ENCODE measurements at places on chromosomes 3 and 15.

DNA sequence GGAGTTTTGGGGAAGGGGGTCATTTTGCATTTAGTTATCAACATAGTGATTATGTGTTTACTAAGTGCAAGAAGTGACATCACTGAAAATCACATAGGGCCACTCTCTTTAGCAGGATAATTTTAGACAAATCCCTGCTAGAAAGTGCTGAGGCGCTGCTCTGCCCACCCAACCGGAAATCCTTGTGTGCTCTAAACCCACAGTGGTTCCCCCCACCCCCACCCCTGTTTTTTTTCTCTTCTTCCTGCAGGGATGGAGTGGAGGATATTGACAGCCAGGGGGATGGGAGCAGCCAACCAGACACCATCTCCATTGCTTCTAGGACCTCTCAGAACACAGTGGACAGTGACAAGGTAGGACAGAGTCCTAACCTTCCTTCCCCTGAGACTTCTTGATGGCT lies 234.2 kb upstream of the UMPS start:
- DNase-seq = no peak

- DNase-seq = no peak
Observed at GRCh38 chr15:67051088-67052045, 14.0 kb upstream of the SMAD3 start.

GRCh38 chr15:25054329-25054728 lies 99.5 kb downstream of the SNRPN start:
- DNase-seq = no peak

DNA sequence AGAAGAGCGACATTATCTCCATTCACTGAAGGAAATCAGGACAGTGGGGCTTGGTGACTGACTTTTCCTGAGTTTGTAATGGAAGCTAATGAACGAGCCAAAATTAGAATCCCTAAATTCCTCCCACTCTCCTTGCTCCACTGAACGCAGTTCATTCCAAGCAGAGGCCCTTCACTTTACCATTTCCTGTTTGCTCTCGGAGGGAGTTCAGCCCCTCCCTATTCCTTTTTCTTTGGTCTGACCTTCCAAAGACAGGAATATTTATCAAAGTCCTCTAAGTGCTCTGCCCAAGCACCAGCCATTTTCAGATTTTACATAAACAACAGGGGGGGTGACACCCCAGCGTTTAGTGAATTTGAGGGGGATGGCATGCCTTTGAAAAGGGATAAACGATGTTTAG lies 24.0 kb upstream of the PTPRG start:
- no peak for DNase-seq

DNA sequence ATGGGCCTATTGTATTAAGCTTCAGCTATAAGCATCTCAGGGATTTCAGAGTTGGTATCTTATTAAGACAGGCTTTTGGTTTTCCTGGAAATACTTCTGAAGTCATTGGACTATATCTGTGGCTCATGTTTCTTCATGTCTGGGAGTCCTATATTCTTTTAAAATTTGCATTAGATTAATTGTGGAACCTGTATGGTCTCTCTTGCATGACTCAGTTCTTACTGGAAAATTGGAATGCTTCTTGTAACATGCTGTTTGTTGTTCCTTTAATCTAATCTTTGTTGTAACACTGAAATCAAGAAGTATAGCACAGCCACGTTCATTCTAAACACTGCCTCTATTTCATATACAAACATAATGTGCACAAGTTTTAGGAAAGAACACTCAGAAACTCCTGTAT lies 208.1 kb downstream of the RBMS3 start:
- DNase-seq = no peak

GRCh38 chr15:64246364-64247189 lies 83.8 kb upstream of the PPIB start:
- no peak for DNase-seq

- no peak for DNase-seq
Observed at GRCh38 chr15:82646250-82647044, 716 bp downstream of the CPEB1 start.

DNA sequence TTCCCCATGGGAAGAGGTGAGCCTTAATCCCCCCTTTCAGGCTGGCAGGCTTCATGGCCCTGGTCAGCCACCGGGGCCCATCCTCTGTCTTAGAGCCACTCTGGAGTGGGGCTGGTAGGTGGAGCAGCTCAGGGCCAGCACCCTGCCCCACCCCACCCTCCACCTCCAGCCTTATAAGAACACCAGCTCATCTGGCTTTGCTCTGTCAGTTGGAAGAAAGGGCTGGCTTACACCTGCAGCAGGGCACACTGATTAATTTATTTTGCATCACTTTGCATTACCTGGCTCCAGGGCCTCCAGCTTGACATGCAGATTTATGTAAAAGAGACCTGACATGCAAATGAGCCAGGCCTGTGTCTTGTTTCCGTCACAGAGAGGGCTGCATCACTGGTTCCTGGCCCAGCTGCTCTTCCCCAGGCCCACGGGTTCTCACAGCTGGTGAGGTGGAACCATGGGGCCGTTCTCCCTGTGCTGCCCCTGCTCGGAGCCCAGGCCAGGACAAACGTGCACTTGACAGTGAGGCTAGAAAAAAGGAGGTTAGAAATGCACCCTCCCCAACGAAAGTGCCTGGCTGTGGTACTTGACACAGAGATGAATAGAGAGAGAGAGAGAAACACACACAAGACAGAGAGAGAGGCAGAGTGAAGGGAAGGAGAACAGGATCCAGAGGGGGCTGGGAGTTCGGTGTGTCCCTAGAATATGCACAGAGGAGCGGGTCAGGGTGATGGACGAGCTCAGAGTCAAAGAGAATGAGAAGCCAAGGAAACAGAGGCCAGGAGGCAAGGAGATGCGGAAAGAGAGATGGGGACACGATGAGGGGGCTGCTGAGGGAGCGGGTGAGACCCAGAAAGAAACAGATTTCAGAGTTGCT lies 44.5 kb upstream of the MAGEF1 start:
- DNase-seq = no peak

GRCh38 chr3:197435426-197435825 lies 120.3 kb downstream of the BDH1 start:
- DNase-seq = no peak

DNA sequence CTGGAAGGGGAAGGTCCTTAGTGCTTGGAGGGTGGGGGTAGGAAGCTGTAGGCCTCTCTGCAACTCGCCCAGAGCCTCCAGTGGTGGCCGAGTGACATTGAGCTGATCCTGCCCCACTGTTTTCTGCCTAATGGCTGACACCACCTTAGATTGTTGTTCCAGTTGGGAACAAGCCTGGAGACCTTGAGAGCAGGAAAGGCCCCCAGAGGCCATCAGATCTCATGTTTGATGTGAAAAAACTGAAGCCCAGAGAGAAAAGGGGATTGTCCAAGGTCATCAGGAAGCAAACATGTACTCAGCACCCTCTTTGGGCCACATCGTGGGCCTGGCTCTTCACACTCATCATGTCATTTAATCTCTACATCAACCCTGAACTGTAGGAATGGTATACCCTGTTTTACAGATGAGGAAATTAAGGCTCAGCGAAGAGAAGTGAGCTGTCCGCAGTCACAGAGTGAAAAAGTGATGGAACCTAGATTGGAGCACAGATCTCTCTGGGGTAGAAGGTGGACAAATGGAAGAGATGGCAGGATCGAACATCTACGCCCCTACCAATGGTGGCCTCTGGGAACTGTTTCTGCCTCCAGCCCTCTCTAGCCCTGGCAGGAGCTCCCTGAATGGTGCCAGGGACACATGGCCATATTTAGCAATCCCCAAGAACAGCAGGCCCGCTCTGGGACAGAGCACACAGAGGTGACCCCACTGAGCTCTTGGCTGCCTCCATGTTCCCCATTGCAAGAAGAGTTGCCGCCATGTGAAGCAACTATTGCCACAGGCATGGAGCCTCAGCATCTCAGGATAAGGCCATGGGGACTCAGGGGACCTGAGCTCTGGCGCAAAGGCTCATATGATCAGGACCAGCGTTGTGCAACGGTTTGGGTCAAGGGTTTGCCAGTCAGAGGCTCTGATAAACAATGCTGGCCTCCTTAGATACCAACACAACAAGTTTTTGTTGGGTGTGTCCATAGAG lies 31.6 kb upstream of the TSEN2 start:
- DNase-seq = no peak

GRCh38 chr3:134066158-134066541 lies 36.4 kb upstream of the SLCO2A1 start:
- DNase-seq = no peak

DNA sequence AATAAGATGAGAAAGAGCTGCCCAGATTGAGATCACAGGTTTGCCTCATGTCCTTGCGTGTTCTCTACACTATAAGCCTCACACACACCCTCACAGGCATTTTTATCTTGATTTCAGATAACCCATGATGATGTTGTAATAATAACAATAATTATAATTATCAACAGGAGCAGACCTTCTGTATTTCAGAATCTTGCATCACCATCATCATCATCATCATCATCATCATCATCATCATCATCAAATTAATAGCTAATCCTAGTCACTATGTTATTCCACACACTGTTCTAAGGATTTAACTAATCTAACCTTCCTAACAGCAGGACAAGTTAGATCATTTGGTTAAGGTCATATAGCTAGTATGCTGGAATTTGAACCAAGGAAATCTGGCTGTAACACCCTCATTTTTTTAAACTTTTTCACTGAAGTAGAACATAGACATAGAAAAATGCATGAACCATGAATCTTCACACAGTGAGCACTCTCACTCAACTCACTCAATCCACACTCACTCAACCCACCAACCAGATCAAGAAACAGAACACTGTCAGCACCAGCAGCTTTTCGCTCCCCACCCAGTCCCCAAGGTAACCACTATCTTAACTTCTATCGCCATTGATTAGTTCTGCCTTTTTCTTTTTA lies 1.8 kb upstream of the SH2D7 start:
- DNase-seq = no peak

DNA sequence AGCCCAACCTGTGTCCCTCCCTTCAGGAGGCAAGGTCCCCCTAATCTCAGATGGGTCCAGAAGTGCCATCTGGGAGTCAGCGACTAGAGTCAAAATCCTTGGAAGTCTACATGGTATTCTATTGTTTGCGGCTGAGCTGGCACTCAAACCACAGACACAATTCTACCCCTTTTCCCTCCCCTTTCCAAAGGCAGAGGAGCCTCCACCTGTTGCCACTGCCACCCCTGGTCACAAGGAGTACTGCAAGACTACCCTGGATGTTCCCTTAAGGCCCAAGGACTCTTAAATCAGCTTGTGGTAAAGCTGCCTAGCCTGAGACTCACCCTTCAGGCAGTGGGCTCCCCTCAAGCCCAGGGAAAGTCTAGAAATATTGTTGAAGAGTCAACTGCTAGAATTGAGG lies 4.3 kb upstream of the OR5H6 start:
- no peak for DNase-seq

- no peak for DNase-seq
Observed at GRCh38 chr3:169659820-169660674, 3.5 kb downstream of the MECOM start.

DNA sequence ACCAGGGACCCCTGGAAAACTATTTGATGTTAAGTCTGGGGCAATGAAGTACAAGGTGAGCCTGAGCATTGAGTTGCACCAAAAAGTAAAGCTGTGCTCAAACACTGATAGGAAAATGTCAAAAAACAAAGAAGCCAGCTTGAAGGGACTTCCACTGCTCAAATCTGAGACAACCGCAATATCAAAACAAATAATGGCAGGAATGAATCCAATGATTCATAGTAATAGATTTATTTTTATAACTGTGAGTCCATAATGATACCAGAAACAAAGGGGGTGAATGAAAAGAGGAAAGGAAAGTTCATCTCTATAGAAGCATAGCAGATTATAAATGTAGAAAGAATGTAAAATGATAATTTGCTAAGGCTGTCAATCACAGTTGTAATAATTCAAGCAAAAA lies 237.3 kb upstream of the ZBTB20 start:
- no peak for DNase-seq

DNA sequence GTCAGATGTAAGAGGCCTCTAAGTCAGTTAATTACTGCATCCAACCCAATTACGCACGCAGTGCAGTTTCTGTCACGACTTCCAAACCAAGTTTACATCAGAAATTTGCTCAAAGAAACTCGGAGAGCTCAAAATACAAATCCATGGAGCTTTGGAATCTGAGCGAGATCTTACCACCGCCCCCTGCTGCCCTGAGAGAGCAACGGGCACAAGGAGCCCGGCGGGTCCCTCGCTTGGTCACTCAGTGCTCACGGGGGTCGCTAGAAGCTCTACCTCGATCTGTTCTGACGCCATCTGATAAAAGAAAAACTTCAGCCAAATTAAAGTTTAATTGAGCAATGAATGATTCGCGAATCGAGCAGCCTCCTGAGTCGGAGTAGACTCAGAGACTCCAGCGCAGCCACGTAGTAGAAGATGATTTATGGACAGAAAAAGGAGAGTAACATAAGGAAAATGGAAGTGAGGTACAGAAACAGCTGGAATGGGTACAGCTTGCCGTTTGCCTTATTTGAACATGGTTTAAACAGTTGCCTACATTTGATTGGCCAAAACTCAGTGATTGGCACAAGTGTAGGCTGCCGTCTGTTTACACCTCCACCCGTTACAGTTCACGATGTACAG lies 232.7 kb upstream of the ATP10A start:
- DNase-seq = no peak

GRCh38 chr3:69739204-69740102 lies at the start of gene MITF:
Gene MITF, plus strand, starts transcription at chr3:69739464. Its CDS starts 134 bp downstream, at chr3:69739598.
- no peak for DNase-seq

DNA sequence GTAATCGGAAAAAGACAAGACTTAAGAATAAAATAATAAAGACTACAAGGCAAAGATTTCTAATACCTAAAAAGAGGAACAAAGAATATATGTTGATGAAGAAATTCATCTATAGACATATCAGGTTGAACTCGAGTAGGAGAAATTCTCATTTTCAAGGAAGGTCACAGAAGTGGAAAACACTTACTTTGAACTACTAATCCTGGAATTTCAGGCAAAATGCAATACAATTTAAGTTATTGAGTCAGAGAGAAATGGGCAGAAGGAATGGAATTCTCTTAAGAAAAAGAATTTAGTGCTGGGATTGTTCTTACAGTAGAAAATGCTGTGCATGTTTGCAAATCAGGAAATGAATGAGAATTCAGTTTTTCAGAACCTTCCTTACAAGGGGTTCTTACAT lies 135.9 kb upstream of the TGFBR2 start:
- DNase-seq = no peak

DNA sequence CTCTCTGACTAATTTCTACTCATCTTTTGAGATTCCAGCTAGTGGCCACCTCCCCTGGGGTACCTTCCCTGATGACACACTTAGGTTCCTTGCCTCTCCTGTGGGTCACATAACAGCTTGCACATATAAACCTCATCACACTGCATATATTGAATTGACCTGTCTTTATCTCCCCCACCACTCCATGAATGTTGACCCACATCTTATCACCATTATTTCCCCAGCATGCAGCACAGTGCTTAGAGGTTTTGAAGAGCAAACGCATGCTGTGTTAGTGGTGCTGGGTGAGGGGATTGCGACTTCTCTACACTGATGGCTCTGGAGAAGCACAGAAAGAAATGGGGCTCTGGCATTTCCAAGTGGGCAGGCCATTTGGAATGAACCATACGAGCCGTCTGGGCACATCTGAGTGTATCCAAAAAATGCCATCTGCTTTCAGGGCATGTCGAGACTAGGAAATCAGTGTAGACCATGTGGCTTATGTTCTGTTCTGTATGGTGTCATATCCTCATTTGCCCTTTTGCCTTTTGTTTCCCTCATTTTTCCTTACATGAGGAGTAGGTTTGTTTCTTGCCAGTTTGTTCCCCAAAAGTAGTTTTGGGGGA lies 333.2 kb upstream of the TRIM42 start:
- no peak for DNase-seq

- no peak for DNase-seq
Observed at GRCh38 chr3:187522293-187522692, 147.9 kb downstream of the SST start.
